ENCODE measurements at places on chromosomes 12 and 14. TPM values are rescaled to one million over a fixed set of nuclear protein-coding genes. Genes with fewer than 3 reads are reported as not detected.
A peak's percentile ranks its signal among the peaks of the same experiment; 100 is the strongest.

GRCh38 chr12:4996714-4997113 lies 47.0 kb upstream of the KCNA5 start:
- no peaks in the 10 kb centered on the region for H3K36me3 ChIP-seq
- no peak overlapping the region for H3K4me3 ChIP-seq
- H3K4me1 ChIP-seq, result no peaks in the 10 kb centered on the region
- no peak overlapping the region for H3K27ac ChIP-seq
- DNase-seq, result no peak

- no peaks in the 10 kb centered on the region for H3K27me3 ChIP-seq
- no peak for DNase-seq
- H3K36me3 ChIP-seq, result no peaks in the 10 kb centered on the region
- no peak overlapping the region for H3K27ac ChIP-seq
- H3K4me1 ChIP-seq, result no peaks in the 10 kb centered on the region
Observed at GRCh38 chr12:94152292-94153078, 4.1 kb downstream of the PLXNC1 start.

DNA sequence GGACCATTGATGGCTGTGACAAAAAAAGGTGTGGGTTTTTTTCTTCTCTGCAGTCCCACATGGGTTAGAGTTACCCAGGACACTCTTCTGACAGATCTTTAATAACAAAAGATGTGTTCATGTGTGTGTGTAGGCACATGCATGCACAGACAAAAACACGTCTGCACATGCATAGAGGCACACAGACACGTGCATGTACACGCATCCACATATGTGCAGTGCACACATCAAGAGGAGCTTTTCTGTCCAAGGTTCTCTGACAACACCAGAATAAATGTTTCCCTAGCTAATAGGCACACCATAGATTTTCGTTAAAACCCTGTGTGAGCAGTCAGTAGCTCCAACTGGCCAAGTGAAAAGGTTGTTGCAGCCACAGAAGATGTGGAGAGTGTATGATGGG lies 2.8 kb upstream of the MYL2 start:
- no peaks in the 10 kb centered on the region for H3K36me3 ChIP-seq
- H3K27me3 ChIP-seq, result no peaks in the 10 kb centered on the region
- H3K4me1 ChIP-seq, result no peaks in the 10 kb centered on the region
- DNase-seq, result no peak

DNA sequence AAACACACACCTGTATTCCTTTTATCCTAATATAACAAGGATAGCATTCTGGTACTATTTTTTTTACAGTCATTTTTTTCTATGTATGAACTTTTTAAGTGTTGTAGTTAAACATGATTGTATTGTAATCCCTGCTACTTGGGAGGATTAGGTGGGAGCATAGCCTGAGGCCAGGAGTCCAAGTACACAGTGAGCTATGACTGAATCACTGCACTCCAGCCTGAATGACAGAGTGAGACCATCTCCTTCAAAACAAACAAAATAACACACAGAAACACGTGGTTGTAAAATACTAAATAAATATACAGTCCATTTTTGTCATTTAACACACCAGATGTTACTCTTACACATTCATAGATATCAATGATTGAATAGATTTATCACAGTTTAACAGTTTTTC lies 56.9 kb downstream of the MAP4K5 start:
- no peaks in the 10 kb centered on the region for H3K27me3 ChIP-seq
- H3K27ac ChIP-seq, result no peak overlapping the region
- H3K36me3 ChIP-seq, result peaks cover 3% of the 10 kb centered on the region
- DNase-seq, result no peak
- H3K4me3 ChIP-seq, result no peak overlapping the region

- H3K36me3 ChIP-seq, result no peaks in the 10 kb centered on the region
- no peaks in the 10 kb centered on the region for H3K27me3 ChIP-seq
- no peak for DNase-seq
- H3K27ac ChIP-seq, result no peak overlapping the region
- no peaks in the 10 kb centered on the region for H3K4me1 ChIP-seq
Observed at GRCh38 chr12:32397696-32398095, 1.7 kb upstream of the FGD4 start.

GRCh38 chr12:88305254-88305890 lies 163.3 kb downstream of the TMTC3 start:
- H3K27me3 ChIP-seq, result no peaks in the 10 kb centered on the region
- H3K27ac ChIP-seq, result no peak overlapping the region
- H3K36me3 ChIP-seq, result no peaks in the 10 kb centered on the region
- DNase-seq, result no peak

GRCh38 chr14:96881713-96882112 lies 84.5 kb downstream of the VRK1 start:
- no peak for DNase-seq
- no peaks in the 10 kb centered on the region for H3K27me3 ChIP-seq
- no peaks in the 10 kb centered on the region for H3K36me3 ChIP-seq
- H3K4me1 ChIP-seq, result no peaks in the 10 kb centered on the region
- H3K4me3 ChIP-seq, result no peak overlapping the region

- H3K27ac ChIP-seq, result no peak within 1 kb of the TSS
- H3K4me3 ChIP-seq, result peak within 1 kb of the TSS; percentile 63
- H3K36me3 ChIP-seq, result peaks cover 3% of the 10 kb centered on the region
- H3K4me1 ChIP-seq, result no peaks in the 10 kb centered on the region
Observed at GRCh38 chr14:23352506-23353432, at the start of gene SLC22A17. TSS of gene SLC22A17 (minus strand) at chr14:23352887.

DNA sequence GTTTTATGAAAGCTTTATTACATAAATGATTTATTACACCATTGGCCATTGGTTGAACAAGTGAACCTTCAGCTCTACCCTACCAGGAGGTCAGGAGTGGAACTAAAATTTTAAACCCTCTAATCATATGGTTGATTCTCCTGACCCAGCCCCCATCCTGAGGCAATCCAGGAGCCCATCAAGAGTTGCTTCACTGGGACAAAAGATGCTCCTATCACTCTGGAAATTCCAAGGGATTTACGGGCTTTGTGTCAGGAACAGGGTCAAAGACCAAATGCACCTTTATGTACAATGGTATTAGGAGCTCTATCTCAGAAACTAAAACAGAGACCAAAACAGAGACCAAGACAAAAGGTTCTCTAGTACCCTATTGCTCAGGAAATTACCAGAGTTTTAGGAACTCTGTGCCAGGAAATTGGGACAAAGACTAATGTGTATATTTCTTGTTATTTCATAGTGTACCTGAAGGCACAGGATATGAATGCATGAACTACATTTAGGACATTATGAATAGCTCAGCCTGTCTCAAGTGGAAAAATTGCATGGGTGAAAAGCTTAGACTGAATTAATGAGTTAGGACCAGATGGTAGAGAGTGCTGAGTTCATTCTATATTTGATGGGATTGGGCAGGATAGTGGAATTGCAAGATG lies 171.7 kb upstream of the FLRT2 start:
- H3K27ac ChIP-seq, result no peak overlapping the region
- H3K36me3 ChIP-seq, result no peaks in the 10 kb centered on the region
- no peak overlapping the region for H3K4me3 ChIP-seq

DNA sequence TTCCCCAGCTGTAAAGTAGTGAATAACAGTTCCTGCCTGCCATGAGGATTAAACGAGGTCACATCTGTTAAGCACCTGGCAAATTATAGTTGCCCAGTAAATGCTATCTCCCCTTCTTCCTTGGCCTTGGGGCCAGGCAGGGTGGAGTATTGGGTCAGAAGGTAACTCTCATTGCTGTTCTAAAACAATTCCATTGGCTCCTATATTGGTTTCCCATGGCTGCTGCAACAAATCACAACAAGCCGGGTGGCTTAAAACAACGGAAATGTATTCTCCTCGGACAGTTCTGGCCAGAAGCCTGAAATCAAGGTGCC lies 31.9 kb downstream of the MMAB start:
- H3K4me3 ChIP-seq, result no peak overlapping the region
- DNase-seq, result no peak
- H3K27ac ChIP-seq, result no peak overlapping the region
- no peaks in the 10 kb centered on the region for H3K36me3 ChIP-seq
- H3K27me3 ChIP-seq, result no peaks in the 10 kb centered on the region
- H3K4me1 ChIP-seq, result no peaks in the 10 kb centered on the region

GRCh38 chr14:73661872-73662271 lies 17.1 kb downstream of the DNAL1 start:
- H3K4me3 ChIP-seq, result no peak overlapping the region
- DNase-seq, result no peak
- no peak overlapping the region for H3K27ac ChIP-seq
- H3K4me1 ChIP-seq, result no peaks in the 10 kb centered on the region

GRCh38 chr14:99879401-99880295 lies 86.4 kb downstream of the EML1 start:
- H3K36me3 ChIP-seq, result peaks cover 4% of the 10 kb centered on the region
- H3K27me3 ChIP-seq, result no peaks in the 10 kb centered on the region
- no peak for DNase-seq
- H3K27ac ChIP-seq, result no peak overlapping the region

DNA sequence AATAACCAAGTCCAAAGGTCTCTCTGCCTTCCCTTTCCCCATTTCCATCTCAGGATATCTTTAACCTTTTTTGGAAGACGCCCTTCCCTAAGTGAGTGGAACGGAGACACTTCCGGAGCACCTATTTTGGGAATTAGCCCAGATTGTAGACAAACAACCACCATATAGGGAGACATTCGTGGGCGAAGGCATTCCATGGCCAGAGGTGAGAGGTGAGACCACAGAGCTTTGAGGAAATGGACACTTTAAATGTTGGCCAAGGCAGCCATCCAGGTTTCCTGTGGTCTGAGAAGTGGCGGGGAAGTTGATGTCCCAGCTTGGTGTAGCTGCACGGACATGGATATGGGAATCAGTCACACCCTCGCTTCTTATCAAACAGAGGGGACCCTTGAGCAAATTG lies 69.4 kb upstream of the BDKRB2 start:
- no peak overlapping the region for H3K27ac ChIP-seq
- H3K4me3 ChIP-seq, result no peak overlapping the region
- no peak for DNase-seq
- no peaks in the 10 kb centered on the region for H3K4me1 ChIP-seq

DNA sequence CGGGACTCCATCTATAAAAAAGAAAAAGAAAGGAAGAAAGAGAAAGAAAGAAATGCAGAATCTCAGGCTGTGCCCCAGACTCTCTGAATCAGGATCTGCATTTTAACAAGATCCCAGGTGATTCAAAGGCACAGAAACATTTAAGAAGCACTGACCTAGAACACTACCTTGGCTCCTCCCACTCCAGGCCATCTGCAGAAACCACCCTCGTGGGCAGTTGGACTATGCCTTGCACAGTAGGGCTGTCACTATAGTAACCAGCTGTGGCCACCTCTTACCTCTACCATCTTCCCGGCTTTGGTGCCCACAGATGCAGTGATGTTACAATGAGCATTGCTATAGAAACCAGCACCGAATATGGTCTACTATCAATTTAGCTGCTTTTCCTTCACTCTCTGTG lies 110.9 kb upstream of the PWP1 start:
- no peak overlapping the region for H3K4me3 ChIP-seq
- H3K4me1 ChIP-seq, result no peaks in the 10 kb centered on the region
- DNase-seq, result no peak

DNA sequence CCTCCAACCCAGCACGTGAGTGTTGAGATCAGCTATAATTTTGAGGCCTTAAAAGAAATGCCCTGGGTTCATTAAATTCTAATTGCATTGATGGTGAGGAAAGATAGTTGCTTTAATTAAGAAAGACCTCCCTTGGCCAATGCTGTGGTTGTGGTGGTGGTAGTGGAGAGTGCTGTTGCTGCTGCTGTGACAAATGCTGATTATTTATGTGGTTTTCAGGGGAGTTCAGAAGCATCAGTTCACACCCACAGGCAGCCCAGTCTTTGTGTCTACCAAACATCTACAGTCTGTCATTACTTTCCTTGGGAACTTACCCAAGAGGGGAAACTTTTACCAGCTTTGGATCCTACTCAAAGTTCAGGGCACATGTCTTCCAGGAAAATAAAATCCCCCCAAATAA lies 178.4 kb upstream of the PARP11 start:
- no peak for DNase-seq
- H3K27me3 ChIP-seq, result no peaks in the 10 kb centered on the region
- no peaks in the 10 kb centered on the region for H3K4me1 ChIP-seq

- H3K36me3 ChIP-seq, result peaks cover 9% of the 10 kb centered on the region
- no peak overlapping the region for H3K4me3 ChIP-seq
- peak; percentile 83 for DNase-seq
- no peak overlapping the region for H3K27ac ChIP-seq
- no peaks in the 10 kb centered on the region for H3K27me3 ChIP-seq
- H3K4me1 ChIP-seq, result no peaks in the 10 kb centered on the region
Observed at GRCh38 chr14:65075628-65076325, 26.5 kb downstream of the MAX start.

- no peaks in the 10 kb centered on the region for H3K27me3 ChIP-seq
- no peaks in the 10 kb centered on the region for H3K36me3 ChIP-seq
- H3K27ac ChIP-seq, result no peak overlapping the region
- no peaks in the 10 kb centered on the region for H3K4me1 ChIP-seq
- H3K4me3 ChIP-seq, result no peak overlapping the region
- DNase-seq, result no peak
Observed at GRCh38 chr14:30808576-30808975, 65.8 kb upstream of the COCH start.

DNA sequence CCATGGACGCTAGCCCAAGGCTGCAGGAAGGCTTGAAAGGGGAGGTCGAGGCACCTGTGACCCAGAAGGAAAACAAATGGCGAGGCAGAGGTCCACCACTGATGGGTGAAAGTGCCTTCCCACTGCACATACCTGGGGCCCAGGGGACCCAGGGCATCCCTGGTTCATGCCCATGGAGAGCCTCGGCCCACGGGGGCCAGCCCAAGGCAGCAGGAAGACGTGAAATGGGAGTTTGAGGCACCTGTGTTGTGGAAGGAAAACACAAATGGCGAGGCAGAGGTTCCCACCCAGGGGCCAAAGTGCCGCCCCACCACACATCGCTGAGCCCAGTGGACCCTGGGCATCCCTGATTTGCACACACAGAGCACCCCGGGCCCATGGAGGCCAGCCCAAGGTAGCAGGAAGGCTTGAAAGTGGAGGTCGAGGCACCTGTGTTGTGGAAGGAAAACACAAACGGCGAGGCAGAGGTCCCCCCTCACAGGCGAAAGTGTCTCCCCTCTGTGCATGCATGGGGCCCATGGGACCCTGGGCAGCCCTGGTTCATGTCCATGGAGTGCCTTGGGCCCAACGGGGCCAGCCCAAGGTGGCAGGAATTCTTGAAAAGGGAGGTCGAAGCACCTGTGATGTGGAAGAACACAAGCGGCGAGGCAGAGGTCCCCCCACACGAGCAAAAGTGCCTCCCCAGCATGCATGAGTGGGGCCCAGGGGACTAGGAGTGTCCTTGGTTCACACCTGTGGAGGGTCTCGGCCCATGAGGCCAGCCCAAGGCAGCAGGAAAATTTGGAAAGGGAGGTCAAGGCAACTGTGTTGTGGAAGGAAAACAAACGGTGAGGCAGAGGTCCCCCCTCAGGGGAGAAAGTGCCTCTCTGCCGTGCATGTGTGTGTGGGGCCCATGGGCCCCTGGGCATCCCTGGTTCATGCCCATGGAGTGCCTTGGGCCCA lies 383.3 kb downstream of the ALG10 start:
- no peaks in the 10 kb centered on the region for H3K4me1 ChIP-seq
- no peaks in the 10 kb centered on the region for H3K27me3 ChIP-seq
- no peak overlapping the region for H3K4me3 ChIP-seq
- no peak overlapping the region for H3K27ac ChIP-seq
- DNase-seq, result peak; percentile 57

GRCh38 chr12:106962286-106962685 lies 6.6 kb downstream of the TMEM263 start:
- H3K4me3 ChIP-seq, result no peak overlapping the region
- no peaks in the 10 kb centered on the region for H3K36me3 ChIP-seq
- no peak for DNase-seq
- peaks cover 9% of the 10 kb centered on the region for H3K4me1 ChIP-seq
- no peaks in the 10 kb centered on the region for H3K27me3 ChIP-seq
- no peak overlapping the region for H3K27ac ChIP-seq

Gene TAS2R10
- 1.4 TPM for total RNA-seq

Gene ITPK1
- total RNA-seq, result 69.5 TPM

Gene MYO1A
- 0.58 TPM for total RNA-seq

Gene NINJ2
- total RNA-seq, result 3.8 TPM

Gene LYZ
- total RNA-seq, result 38.7 TPM

Gene AQP6
- not detected for total RNA-seq

Gene GNB3
- 13.7 TPM for total RNA-seq

Measured in aorta (tissue), 5 donors.